Stimulated activated CD8-positive, alpha-beta memory T cell treated with anti-CD3 and anti-CD28 coated beads, Interleukin-4, amount 100 ng/mL, for 4 hours (primary cell): ENCODE measurements at places on chromosomes 7 and 10.

DNA sequence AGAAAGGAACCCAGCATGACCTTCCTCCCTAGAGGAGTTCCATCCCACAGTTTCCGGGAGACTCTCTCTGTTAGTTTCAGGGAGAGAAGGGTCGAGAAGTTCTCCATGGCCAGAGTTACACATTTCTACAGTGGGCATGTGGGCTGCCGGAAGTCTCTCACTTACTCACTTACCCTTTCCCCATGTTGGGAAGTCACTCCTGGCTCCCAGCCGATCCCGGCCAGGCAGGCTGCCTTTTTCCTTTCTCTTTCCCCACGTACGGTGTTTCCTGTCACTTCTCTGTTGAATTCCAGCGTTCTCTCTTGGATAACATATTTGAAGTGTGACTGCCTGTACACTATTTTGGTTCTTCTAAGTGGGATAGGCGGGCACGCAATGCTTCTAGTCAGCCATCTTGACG lies 3.5 kb downstream of the TEX36 start:
- no peak for DNase-seq

- no peak for DNase-seq
Observed at GRCh38 chr7:89247207-89247606, 451.7 kb upstream of the TEX47 start.

DNA sequence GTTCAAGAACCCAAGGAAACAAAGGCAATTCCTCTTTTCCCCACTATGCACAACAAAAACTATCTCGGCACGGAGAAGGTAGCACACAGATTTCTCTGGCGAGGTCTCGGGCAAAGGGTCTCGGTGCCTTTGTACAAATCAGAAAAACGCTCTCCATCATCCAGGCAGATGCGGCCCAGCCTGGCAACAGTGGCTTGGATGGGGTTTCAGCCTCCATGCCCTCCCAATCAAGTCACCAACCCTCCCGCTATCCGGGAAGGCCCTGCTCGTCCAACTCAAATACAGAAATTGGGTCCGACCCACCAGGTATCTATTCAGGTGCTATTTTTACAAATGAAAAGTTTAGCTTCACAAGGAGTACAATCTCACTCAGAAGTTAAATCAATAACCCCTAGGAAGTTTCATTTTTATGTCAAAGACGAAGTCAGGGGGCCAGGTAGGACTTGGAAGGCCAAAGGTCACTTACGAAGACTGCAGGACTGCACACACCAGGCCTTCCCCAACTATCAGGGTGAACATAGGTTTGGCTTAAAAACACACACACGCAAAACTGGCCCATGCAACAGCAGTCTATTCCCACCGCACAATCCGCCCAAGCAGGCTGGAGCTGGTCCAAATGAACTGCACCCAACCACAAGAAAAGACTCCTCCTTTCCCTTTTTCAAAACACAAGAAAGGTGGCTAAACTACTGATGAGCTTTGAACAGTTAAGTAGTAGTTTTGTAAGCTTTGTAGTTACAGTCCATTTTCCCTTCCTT lies 43.0 kb downstream of the GNA12 start:
- DNase-seq = no peak

DNA sequence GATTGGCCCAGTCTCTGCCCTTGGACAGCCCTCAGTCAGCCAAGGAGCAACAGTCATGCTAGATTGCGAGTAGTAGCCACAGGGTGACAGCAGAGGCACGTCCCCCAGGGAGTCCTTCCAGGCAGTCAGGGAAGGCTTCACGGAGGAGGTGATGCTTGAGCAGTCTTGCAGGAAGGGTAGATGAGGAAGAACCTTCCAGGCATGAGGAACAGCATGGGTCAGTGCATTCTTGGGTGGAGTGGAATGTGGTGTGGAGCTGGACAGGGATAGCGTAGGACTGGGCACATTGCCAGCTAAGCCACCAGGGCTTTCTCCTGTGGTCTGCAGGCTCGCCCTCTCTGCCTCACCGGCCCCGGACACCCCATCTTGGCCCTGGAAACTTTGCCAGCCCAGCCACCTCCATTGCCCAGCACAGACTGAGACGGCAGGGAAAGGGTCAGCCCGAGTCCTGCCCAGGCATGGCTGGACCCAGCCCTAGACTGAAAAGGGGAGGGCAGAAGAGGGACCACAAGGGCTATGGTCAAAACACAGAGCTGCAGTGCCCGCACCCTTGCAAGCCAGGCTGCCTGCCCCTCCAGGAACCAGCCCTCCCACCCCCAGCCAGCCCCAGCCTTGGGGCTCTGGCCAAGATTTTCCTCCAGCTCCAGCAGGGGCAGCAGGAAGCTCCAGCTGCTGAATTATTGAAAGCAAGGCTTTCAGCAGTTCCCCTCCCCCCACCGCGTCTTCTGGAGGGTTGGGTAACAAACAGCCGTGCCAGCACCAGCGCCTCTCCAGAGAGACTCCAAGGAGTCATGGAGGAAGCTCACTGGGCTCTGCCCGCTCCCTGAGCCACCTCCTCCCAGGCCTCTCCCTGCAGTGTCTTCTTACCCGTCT lies 18.7 kb downstream of the SRRM3 start:
- no peak for DNase-seq

DNA sequence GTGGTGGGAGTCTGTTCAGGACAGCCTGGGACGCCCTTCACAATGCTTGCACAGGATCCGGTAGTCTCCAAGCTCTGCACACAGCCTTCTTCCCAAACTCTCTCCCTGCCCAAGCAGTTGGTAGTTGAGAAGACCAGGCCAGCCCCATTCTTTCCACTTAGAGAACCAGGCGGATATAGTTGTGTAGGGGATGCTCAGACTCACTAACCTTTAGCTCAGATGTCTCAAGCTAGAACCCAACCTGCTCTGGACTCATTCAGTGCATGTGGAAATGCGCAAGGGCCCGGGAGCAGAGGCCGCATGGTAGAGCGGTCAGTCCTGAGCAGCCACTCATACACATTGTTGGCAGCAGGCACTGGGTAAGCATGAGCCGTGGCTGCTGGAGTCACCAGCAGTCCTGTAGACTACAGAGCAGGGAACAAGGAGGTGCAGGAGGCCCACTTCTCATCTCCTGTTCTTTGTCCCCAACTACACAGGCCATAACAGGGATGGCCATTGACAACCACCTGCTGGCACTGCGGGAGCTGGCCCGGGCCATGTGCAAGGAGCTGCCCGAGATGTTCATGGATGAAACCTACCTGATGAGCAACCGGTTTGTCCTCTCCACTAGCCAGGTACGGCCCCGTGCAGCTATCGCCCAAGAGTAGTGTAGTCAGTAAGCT lies 17.2 kb upstream of the C10orf53 start:
- no peak for DNase-seq

- no peak for DNase-seq
Observed at GRCh38 chr7:150901160-150902035, 49.1 kb downstream of the AOC1 start.

GRCh38 chr10:113987805-113988204 lies 55.9 kb upstream of the ADRB1 start:
- no peak for DNase-seq

- DNase-seq = no peak
Observed at GRCh38 chr10:42551582-42552187, 86.7 kb downstream of the ZNF33B start.

GRCh38 chr10:23314835-23315239 lies 29.8 kb downstream of the C10orf67 start:
- no peak for DNase-seq
